ENCODE measurements at places on chromosomes 4 and X. TPM values are rescaled to one million over a fixed set of nuclear protein-coding genes. Genes with fewer than 3 reads are reported as not detected.

DNA sequence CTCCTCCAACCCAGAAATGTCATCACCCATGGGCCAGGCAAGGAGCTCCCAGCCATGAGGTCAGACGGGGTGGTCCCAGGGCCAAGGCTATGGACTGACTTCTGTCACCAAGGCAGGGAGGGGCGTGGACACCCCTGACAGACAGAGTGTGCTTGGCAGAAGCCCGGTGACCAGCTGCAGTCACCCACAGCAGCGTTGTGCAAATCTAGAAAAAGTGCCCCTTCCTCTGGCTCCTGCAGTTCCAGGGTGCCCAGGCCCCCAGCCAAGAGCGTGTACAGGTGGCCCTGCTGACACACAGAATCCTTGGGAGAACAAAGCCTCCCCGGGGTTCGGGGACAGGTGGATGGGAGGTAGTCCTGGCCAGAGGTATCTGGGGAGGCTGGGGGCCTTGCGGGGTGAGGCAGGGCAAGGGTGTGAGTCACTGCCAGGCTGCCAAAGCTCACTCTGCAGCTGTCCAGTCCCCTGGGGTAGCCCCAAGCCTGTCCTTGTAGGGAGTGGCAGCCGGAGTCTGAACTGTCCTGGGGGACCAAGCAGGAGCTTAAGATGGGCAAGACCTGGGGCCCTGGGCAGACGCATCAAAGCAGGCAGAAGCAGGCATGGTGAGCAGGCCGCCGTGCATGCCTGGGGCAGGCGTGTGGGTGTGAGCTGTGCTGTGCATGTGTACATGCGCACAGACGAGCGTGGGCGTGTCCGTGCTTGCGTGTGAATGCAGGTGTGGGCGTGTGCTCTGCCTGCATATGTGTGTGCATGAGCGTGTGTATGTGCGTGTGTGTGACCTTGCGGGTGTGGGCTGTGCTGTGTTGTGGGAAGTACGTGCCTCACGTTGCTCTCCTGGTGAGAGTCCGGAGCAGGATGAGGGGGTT lies 3.3 kb downstream of the MYL5 start:
- no peak overlapping the region for H3K27ac ChIP-seq
- H3K4me1 ChIP-seq, result peaks cover 7% of the 10 kb centered on the region
- no peak for DNase-seq
- no peak overlapping the region for H3K4me3 ChIP-seq

DNA sequence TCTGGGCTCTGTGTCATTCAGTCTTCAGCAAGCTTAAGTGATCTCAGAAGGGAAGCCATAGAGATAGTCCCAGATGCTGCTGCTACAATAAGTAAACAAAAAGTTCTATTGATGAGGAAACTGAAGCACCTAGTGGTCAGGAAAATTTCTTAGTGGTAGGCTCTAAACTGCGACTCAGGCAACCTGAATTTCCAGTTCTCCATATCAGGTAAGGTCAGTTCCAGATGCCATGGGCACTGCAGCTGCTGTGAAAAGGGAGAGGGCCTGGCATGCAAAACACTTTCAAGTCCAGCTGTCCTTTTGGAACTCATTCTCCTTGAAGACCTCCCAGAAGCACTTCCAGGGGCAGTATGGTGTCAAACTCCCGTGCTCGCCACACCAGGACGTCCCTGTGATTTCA lies 46.2 kb downstream of the REELD1 start:
- no peaks in the 10 kb centered on the region for H3K4me1 ChIP-seq
- H3K36me3 ChIP-seq, result peaks cover 8% of the 10 kb centered on the region
- no peak overlapping the region for H3K4me3 ChIP-seq

- no peaks in the 10 kb centered on the region for H3K36me3 ChIP-seq
- peaks cover 4% of the 10 kb centered on the region for H3K27me3 ChIP-seq
- no peaks in the 10 kb centered on the region for H3K4me1 ChIP-seq
- DNase-seq, result no peak
Measured at GRCh38 chrX:41001327-41001726, 83.9 kb upstream of the USP9X start.

The NLGN3 gene
- 0.94 TPM for total RNA-seq

- no peak overlapping the region for H3K4me3 ChIP-seq
- H3K4me1 ChIP-seq, result no peaks in the 10 kb centered on the region
- no peak for DNase-seq
Measured at GRCh38 chrX:18617407-18617750, 54.5 kb downstream of the RS1 start.

DNA sequence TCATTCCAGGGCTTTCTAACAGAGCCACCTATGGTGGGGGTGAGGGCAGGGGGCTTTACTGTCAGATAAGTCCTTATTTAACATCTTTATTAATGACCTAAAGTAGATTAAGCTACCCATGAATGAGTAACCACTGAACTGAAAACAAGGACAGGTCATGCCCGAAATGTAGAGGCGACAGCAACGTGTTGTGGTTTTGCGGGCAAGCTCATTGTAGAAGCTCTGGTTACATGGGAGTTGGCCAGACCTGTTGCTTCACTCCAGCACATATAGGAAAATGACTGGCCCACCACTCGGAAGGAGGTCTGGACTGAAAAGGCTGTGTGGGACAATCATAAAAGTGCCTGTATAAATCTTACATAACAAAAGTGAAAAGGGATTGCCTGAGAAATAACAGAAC lies 109.6 kb upstream of the NDP start:
- H3K27ac ChIP-seq, result no peak overlapping the region
- no peaks in the 10 kb centered on the region for H3K4me1 ChIP-seq
- H3K36me3 ChIP-seq, result no peaks in the 10 kb centered on the region
- H3K27me3 ChIP-seq, result no peaks in the 10 kb centered on the region
- DNase-seq, result no peak

DNA sequence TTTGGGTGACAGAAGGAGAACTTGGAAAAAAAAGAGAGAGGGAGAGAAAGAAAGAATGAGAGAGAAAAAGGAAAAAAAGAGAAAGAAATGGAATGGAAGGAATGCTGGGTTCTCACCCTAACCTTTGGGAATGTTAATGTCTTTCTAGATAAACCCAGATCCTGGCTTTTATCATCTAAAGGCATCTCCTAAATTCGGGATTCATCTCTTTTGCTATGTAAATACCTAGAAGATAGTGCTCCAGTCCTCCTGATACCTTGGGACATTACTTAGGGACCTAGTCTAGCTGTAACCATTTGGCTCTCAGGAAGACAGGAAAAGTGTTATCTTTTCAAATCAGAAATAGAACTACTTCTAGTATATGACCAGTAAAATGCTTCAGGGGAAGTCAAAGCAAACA lies 15.8 kb upstream of the SPCS3 start:
- no peak overlapping the region for H3K4me3 ChIP-seq
- no peak for DNase-seq
- peaks cover 9% of the 10 kb centered on the region for H3K27me3 ChIP-seq
- no peaks in the 10 kb centered on the region for H3K36me3 ChIP-seq
- H3K4me1 ChIP-seq, result no peaks in the 10 kb centered on the region

DNA sequence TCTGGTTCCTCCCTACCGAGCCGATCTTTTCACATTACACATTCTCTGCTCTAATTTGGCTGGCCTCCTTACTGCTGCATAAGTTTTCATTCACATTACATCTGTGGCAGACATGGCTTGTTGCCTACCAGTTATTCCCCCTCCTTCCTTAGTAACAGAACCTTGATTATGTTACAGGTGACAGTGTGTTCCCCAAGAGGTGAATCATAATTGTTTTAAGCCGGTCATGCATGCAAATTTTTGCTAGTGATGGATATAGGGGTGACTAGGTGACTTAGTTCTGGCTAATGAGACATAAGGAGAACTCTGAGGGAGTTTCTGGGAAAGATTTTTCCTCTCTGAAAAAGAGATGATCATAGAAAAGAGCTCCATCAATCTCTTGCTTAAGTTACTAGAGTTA lies 8.4 kb upstream of the LAMP2 start:
- H3K27me3 ChIP-seq, result no peaks in the 10 kb centered on the region
- no peak overlapping the region for H3K27ac ChIP-seq
- no peak for DNase-seq

- H3K27me3 ChIP-seq, result no peaks in the 10 kb centered on the region
- H3K27ac ChIP-seq, result no peak overlapping the region
Measured at GRCh38 chr4:28562913-28563312, 1702.3 kb downstream of the STIM2 start.

The GYG2 gene
- total RNA-seq, result not detected

- H3K4me1 ChIP-seq, result peaks cover 13% of the 10 kb centered on the region
- H3K27me3 ChIP-seq, result peaks cover 1% of the 10 kb centered on the region
- no peak overlapping the region for H3K4me3 ChIP-seq
- no peaks in the 10 kb centered on the region for H3K36me3 ChIP-seq
- DNase-seq, result no peak
Measured at GRCh38 chr4:38489924-38490639, 173.9 kb upstream of the KLF3 start.

DNA sequence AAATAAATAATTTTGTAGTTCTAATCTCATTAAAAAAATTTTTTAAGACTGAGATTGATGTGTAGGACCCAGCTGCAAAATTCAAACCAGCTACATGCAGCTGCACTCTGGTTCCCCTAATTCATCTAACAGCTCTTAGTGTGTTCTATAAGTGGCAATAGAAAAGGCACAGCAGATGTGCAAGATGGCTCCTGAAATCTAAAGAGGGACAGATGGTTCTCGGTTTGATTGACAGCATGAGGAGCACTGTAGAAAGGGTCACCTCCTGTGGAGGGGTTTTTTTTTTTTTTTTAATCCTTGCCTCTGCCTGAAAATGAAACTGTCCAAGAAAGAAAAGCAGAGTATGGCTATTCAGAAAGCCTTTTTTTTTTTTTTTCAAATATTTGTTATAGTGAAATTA lies 16.9 kb upstream of the OCIAD1 start:
- H3K27ac ChIP-seq, result no peak overlapping the region
- H3K27me3 ChIP-seq, result peaks cover 10% of the 10 kb centered on the region
- no peak for DNase-seq
- peaks cover 5% of the 10 kb centered on the region for H3K4me1 ChIP-seq

- no peak overlapping the region for H3K4me3 ChIP-seq
- H3K27me3 ChIP-seq, result no peaks in the 10 kb centered on the region
- H3K36me3 ChIP-seq, result no peaks in the 10 kb centered on the region
- DNase-seq, result no peak
- no peak overlapping the region for H3K27ac ChIP-seq
Measured at GRCh38 chr4:74235135-74235534, 73.1 kb upstream of the EPGN start.

DNA sequence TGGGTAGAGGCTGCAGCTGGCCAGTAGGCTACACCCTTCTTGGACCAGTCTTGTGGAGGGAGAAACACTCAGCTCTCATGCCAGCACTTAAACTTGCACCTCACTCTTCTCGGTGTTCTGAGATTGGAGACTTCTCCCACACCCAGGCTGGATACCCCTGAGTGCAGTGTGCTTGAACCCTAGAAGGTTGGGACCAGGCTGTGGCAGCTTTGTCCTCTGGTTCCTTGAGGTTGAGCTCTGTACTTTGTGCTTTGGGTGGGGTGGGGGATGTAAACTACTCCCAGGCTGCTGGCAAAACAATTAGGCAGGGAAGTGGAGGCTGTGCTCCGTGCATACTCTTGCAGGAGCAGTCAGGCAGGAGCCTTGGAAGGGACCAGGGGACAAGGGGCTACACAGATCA lies 143.6 kb upstream of the GNPDA2 start:
- H3K4me1 ChIP-seq, result no peaks in the 10 kb centered on the region
- no peak for DNase-seq
- H3K27me3 ChIP-seq, result no peaks in the 10 kb centered on the region
- H3K27ac ChIP-seq, result no peak overlapping the region

DNA sequence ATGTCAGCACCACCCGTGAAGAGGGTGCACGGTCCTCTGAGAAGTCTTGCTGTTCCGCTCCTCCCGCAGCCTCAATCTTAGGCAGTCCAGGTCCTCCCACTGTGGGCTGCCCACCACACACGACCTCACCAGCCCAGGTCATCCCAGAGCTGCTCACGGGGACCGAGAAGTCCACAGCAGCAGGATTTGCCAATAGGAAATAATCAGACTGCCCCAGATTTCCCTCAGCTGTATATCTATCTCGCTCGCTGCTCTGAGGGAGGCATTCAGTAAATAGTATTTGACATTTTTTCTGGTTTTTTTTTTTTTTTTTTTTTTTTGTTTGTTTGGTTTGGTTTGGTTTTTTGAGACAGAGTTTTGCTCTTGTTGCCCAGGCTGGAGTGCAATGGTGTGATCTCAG lies 83.8 kb downstream of the STOX2 start:
- H3K4me1 ChIP-seq, result no peaks in the 10 kb centered on the region
- no peak overlapping the region for H3K4me3 ChIP-seq
- H3K27ac ChIP-seq, result no peak overlapping the region
- peaks cover 5% of the 10 kb centered on the region for H3K27me3 ChIP-seq
- no peak for DNase-seq

DNA sequence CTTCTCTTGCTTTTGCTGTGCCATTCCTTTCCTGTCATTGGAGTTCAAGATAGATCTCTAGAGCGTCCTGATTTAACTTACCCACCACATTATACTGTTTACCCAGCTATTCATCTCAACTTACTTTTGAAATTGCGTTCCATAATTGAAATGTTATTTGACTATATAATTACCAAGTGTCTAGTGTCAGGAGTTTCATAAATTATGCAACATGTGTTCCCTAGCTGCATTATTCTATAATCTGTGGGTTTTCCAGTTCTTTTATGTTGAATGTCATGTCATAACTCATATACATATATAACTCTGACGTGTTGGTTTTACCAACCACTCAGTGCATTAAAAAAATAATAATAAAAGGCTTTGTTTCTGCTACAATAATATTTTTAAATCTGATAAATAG lies 285.9 kb upstream of the ARSJ start:
- no peak for DNase-seq
- no peaks in the 10 kb centered on the region for H3K27me3 ChIP-seq
- no peaks in the 10 kb centered on the region for H3K36me3 ChIP-seq
- no peak overlapping the region for H3K27ac ChIP-seq
- no peak overlapping the region for H3K4me3 ChIP-seq
- H3K4me1 ChIP-seq, result no peaks in the 10 kb centered on the region

The MSL3 gene
- total RNA-seq, result 32.5 TPM

DNA sequence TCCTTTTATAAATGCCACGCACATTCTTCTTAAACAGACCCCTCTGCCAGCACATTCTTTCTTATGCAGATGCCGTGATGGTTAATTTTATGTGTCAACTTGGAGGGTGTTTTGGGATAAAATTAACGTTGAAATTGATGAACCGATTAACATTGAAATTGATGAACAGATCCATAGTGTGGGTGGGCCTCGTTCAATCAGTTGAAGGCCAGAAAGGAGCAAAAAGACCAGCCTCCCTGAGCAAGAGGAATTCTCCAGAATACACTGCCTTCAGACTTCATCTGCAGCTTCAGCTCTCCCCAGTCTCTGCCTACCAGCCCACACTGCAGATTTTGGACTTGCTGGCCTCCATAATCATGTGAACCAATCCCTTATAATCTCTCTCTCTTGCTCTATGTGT lies 233.6 kb upstream of the BCOR start:
- no peak overlapping the region for H3K27ac ChIP-seq
- peaks cover 2% of the 10 kb centered on the region for H3K27me3 ChIP-seq
- no peaks in the 10 kb centered on the region for H3K36me3 ChIP-seq

GRCh38 chr4:11470438-11471045 lies 41.8 kb upstream of the HS3ST1 start:
- peaks cover 37% of the 10 kb centered on the region for H3K4me1 ChIP-seq
- no peak overlapping the region for H3K4me3 ChIP-seq
- peaks cover 3% of the 10 kb centered on the region for H3K36me3 ChIP-seq
- no peak for DNase-seq

DNA sequence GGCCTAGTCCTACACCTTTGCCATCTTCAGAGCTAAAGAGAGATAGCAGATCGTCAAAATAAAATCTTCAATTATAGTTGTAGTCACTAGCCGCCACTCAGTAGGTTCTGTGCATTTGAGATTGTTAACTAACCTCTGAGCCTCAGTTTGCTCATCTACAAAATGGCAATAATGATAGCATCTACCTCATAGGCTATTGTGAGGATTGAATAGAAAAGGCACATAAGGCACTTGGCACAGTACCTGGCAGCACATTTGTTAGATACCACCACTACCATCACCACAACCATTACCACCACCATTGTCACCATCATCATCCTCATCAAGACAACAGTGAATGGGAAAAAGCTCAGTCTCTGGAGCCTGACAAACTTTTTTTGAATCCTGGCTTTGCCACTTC lies 134.6 kb downstream of the AMMECR1 start:
- H3K36me3 ChIP-seq, result peaks cover 32% of the 10 kb centered on the region

The ESX1 gene
- total RNA-seq, result 0.11 TPM

Data from activated T-helper 2 cell treated with anti-CD3 and anti-CD28 coated beads, Interferon-gamma antibody, Interleukin-2, Interleukin-4, amounts not matched to agents 10 μg/mL and 5 μg/mL and 100 μg/mL, durations not matched to agents 14 hours and 24 hours and 36 hours (primary cell).